Fibroblast of skin of right biceps (primary cell): ENCODE measurements at places on chromosomes 2 and 18.
A peak's percentile ranks its signal among the peaks of the same experiment; 100 is the strongest.

DNA sequence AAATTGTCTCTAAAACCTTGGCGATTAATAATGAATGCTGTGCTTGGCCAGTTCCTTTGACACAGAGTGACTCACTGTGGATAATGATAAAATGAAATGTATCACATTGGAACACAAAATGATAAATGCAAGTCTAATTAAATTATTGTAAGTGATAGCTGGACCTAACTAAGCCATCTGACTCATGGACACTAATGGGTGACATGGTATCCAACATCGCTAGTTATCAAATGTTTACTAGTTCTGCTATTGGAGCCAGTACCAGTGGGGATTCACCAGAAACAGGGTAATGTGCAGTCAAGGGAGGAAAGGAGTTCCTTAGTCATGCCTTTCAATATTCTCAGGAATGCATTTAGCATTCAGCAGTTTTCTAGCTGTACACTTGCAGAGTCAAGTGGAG is 736.3 kb upstream of the ACVR2A start:
- DNase-seq = peak; percentile 2

GRCh38 chr18:55579501-55580270 is 8.3 kb downstream of the TCF4 start:
- peak; percentile 33 for DNase-seq

GRCh38 chr2:203126996-203127395 is 111.8 kb upstream of the CYP20A1 start:
- DNase-seq = peak; percentile 35

GRCh38 chr2:103293742-103294077 is 531.9 kb downstream of the TMEM182 start:
- DNase-seq = no peak
